Stimulated activated CD4-positive, alpha-beta T cell treated with anti-CD3 and anti-CD28 coated beads, Interleukin-4, amount 100 ng/mL, for 24 hours (primary cell): ENCODE measurements at places on chromosomes 16 and 17.

- no peak for DNase-seq
Observed at GRCh38 chr16:18788828-18789514, 1.2 kb downstream of the RPS15A start.

- no peak for DNase-seq
Observed at GRCh38 chr17:17062866-17063265, 20.6 kb downstream of the MPRIP start.

- no peak for DNase-seq
Observed at GRCh38 chr17:2008332-2009126, 16.6 kb downstream of the RTN4RL1 start.

DNA sequence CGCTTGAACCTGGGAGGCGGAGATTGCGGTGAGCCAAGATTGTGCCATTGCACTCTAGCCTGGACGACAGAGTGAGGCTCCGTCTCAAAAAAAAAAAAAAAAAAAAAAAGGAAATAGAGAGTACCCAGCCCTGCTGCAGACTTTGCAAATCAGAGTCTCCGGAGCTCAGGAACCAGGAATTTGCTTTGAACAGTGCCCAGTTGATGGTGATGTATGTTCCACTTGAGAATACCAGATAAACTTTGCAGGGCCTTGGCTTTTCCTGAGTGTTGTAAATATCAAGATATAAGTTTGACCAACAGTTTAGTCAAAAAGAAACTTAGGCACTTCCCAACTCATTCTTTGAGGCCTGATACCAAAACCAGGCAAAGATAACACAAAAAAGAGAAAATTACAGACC lies 30.6 kb upstream of the MAP3K14 start:
- no peak for DNase-seq

DNA sequence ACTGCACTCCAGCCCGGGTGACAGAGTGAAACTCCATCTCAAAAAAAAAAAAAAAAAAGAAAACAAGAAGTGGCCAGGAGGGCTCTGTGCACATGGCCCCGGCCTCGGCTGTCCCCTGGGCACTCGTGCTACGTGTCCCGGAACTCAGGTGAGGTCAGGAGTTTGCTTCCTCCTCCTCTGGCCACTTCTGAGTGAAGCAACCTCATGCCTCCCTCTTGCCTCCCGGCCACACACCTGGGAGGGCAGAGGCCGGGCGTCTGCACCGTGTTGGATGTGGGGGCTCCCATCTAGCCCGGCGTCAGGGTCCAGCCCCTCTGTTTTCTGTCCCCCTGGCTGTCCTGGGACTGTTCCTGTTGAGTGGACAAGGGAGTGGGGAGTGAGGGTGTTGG lies 22.2 kb downstream of the ASPSCR1 start:
- no peak for DNase-seq

DNA sequence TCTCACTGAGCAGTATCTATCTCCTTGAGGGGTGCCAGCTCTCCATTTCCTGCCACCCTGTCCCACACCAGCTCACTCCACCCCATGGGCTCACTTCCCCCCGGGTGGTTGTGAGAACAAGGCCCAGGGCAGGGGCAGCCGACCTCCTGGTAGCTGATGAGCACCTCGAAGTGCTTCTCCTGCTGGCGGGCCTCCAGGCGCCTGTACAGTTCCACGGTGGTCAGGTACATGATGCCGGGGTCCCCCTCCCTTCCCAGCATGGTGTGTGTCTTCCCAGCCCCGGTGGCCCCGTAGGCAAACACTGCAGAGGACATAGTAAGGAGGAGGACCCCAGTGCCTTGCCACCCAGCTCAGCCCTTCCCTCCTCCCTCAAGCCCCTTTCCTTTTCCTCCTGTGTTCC lies 12.5 kb downstream of the KIF18B start:
- no peak for DNase-seq

GRCh38 chr16:72092832-72093447 lies 480 bp downstream of the TXNL4B start:
- DNase-seq: no peak

DNA sequence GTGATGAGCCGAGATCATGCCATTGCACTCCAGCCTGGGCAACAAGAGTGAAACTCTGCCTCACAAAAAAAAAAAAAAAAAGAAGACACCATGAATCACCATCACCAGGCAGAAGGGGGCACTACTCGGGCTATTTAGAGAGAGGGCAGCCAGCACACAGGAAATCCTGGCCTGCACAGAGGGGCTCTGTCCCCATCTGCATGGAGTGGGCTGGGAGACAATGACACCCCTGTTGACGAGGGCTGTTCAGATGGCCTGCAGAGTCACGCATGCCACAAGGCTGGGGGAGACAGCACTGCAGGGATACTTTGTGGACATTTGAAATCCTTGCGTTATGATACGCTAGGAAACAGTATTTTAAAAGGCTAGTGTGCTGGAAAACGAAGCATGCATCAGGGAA lies 48.3 kb downstream of the CUEDC1 start:
- DNase-seq: no peak

- no peak for DNase-seq
Observed at GRCh38 chr17:67655478-67656148, 62.1 kb upstream of the NOL11 start.

DNA sequence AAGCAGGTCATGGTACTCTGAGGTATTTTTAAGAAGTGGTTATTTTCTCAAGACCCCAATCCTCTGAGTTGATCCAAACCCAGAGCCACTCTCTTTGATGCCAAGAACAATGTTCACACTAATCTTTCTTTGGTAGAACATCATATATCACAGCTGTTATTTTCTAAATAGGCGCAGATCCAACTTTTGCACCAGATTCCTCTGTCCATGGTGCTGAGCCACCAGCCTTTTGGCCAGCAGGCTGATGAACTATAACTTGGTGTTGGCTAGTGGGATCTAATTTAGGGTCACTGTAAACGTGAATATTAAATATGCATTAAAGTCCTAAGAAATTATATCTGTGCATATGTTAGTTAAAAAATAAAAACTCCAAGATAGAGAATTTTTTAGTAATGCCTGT lies 7.0 kb upstream of the ZKSCAN2 start:
- DNase-seq: no peak

- DNase-seq: no peak
Observed at GRCh38 chr17:8856869-8857575, 10.5 kb downstream of the PIK3R6 start.

- DNase-seq: no peak
Observed at GRCh38 chr16:84007965-84008364, 34.6 kb downstream of the SLC38A8 start.

- no peak for DNase-seq
Observed at GRCh38 chr17:44079877-44080821, 9.6 kb downstream of the G6PC3 start.

DNA sequence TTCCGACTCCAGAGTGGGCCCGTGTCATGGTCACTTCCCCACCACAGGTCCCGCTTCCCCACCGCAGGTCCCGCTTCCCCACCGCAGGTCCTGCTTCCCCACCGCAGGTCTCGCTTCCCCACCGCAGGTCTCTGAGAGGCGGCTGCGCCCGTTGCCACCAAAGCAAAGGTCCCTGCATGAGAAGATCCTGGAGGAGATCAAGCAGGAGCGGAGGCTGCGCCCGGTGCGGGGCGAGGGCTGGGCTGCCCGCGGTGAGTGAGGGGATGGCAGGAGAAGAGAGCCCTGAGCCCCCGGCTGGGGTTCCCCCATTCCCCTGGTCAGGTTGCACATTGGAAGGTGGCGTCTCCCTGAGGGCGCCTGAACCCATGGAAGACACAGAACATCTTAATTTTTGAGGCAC lies 17.4 kb upstream of the TCF25 start:
- no peak for DNase-seq

- no peak for DNase-seq
Observed at GRCh38 chr17:82937411-82938371, 97.9 kb upstream of the ZNF750 start.

DNA sequence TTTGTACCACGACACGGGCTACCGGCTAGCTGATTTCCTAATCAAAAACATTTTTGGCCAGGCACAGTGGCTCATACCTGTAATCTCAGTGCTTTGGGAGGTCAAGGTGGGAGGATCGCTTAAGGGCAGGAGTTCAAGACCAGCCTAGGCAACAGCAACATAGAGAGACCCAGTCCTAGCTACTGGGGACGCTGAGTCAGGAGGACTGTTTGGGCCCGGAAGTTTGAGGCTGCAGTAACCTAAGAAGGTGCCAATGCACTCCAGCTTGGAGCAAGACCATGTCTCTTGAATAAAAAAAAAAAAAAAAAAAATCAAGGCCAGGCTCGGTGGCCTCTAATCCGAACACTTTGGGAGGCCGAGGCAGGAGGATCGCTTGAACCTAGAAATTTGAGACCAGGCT lies 49.8 kb downstream of the UBE2G1 start:
- DNase-seq: no peak
